ENCODE measurements at places on chromosomes 5 and 9.

- no peak overlapping the region for H3K27ac ChIP-seq
- no peak overlapping the region for H3K4me3 ChIP-seq
- DNase-seq, result no peak
- peaks cover 2% of the 10 kb centered on the region for H3K4me1 ChIP-seq
These were observed 5.8 kb upstream of the CRHBP start for GRCh38 chr5:76947082-76947503.

DNA sequence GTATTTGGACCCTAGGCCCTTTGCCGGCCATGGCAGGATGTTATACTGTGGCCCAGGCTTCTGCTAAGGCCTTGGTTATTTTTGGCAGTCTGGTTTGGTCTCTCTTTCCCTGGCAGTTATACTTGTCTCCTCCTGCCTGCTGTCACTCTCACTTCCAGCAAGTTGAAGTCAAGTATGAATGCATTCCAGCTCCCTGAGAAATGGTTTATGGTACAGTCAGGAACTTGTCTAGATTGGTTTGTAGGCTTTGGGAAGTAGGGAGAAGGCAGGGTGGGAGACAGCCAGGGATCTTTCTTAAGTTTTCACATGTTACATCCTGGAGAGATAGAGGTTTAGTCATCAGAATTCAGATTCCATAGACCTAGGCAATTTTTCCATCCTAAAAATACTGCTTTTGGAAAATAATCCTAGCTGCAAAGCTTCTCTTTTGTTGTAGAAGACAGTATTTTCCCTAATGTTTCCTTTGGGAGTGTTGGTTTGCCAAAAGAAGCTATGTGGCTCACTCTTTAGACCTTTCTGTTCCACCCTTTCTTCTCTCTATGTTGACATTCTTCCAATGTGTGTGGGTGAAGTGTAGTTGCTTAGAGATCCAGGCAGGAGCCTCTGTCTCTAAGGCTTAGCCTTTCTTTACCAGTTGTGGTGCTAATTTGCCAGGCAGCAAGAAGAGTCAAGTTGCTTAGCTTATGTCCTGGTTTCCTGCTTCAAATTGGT lies 2.5 kb upstream of the KDM3B start:
- DNase-seq, result no peak
- H3K27me3 ChIP-seq, result no peaks in the 10 kb centered on the region
- peaks cover 2% of the 10 kb centered on the region for H3K36me3 ChIP-seq
- peaks cover 23% of the 10 kb centered on the region for H3K4me1 ChIP-seq

- peaks cover 9% of the 10 kb centered on the region for H3K27me3 ChIP-seq
- no peak for DNase-seq
These were observed 471.3 kb downstream of the TMEM232 start for GRCh38 chr5:110255194-110255593.

- H3K27ac ChIP-seq, result no peak overlapping the region
- no peaks in the 10 kb centered on the region for H3K4me1 ChIP-seq
- DNase-seq, result no peak
These were observed 13.1 kb downstream of the NR6A1 start for GRCh38 chr9:124758061-124758460.

DNA sequence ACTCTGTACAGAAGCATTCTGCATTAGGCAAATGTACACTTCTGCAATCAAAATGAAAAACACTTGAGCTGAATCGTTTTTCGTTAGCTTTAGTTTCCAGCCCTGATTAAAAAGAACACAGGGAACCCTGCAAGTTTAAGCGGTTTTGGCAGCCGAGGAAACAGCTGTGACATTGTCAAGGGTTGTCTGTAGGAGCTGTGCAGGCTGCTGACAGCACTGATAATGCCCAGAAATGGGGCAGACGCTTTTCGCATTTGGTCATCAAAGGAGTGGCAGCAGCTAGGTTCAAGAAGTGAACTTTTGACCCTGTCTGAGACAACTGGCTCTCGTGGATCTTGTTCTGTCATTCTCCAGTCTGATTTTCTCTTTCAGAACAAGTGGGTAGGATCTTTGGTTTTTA lies 165.6 kb upstream of the CCDC152 start:
- H3K27ac ChIP-seq, result no peak overlapping the region
- peaks cover 6% of the 10 kb centered on the region for H3K4me1 ChIP-seq
- no peak overlapping the region for H3K4me3 ChIP-seq
- DNase-seq, result no peak
- peaks cover 41% of the 10 kb centered on the region for H3K27me3 ChIP-seq

DNA sequence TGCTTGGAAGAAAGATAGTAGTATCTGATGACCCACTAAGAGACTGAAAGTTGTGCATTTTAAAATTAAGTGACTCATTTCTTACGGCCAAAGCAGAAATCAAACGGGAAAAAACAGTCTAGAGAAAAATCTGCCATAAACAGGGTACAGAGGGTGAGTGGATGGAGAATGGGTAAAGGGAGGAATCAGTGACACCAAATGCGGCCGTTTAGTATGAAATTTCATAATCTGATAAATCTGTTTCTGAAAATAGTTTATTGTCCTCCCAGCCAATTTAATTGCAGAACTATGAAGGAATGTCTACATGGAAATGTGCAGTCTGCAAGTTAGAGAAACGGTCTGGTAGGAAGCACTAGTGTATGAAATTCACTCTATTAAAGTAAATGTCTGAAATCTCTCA lies 39.5 kb downstream of the ADAMTS12 start:
- no peak overlapping the region for H3K27ac ChIP-seq
- H3K4me1 ChIP-seq, result peaks cover 8% of the 10 kb centered on the region
- no peak for DNase-seq
- H3K27me3 ChIP-seq, result peaks cover 9% of the 10 kb centered on the region
- H3K4me3 ChIP-seq, result no peak overlapping the region

DNA sequence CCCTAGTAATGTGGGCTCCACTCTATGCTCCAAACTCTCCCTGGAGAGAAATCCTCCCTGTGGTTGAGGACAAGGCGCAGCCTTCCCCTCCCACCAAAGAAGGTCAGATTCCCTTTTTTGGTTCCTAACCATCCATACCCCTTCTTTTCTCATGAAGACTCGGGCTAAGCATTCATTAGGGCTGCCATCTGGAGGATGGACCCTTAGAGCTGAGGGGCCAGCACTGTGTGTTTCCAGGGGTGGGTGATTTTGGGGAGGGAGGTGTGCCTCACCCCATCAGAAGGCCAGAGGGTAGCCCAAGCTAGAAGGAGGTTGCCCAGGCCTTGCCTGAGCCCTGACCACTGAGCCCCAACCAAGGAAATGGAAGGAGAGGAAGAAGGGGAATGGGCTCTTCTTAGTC lies 36.8 kb downstream of the TGFBI start:
- H3K27ac ChIP-seq, result no peak overlapping the region
- H3K4me3 ChIP-seq, result no peak overlapping the region
- H3K27me3 ChIP-seq, result no peaks in the 10 kb centered on the region

GRCh38 chr5:110663525-110663924 lies 62.9 kb downstream of the TMEM232 start:
- no peaks in the 10 kb centered on the region for H3K4me1 ChIP-seq
- no peaks in the 10 kb centered on the region for H3K27me3 ChIP-seq
- H3K4me3 ChIP-seq, result no peak overlapping the region
- no peaks in the 10 kb centered on the region for H3K36me3 ChIP-seq

DNA sequence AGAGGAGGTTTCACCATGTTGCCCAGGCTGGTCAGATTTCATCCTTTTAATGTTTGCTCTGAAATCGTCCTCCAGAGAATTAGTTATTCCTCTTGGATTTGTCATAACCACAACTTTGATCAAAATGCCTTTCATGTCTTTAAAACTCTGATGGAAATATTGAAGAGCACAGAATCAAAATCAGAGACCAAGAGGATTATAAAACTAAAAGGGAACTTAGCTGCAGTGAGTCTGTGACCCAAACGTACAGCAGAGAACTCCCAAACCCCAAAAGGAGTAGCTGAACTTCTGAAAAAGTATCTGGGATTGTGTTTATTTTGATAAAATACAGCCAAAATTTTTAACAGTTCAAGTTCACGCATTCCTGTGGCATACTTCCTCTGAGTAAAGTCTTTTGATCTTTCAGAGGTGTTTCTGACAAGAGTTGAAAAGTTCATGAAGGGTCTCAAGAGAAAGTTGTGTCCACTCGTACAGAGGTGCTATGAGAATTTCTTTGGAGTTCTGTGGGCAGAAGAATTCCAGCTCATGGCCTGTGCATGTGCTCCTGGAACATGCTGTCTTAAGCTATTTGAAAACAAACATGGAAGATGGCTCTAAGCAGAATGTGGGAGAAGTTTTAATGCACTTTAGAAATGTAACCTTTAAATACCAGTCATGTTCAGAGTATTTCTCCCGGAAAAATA lies 124.0 kb downstream of the ESM1 start:
- H3K4me3 ChIP-seq, result no peak overlapping the region
- H3K27ac ChIP-seq, result no peak overlapping the region
- H3K36me3 ChIP-seq, result peaks cover 8% of the 10 kb centered on the region
- H3K27me3 ChIP-seq, result peaks cover 55% of the 10 kb centered on the region
- no peak for DNase-seq
